ENCODE measurements at places on chromosomes 5 and 9. TPM values are rescaled to one million over a fixed set of nuclear protein-coding genes. Genes with fewer than 3 reads are reported as not detected.

SPRY4 gene
- 35.6 TPM for total RNA-seq

- DNase-seq: no peak
Observed at GRCh38 chr5:60410427-60410826, 289.5 kb downstream of the DEPDC1B start.

DNA sequence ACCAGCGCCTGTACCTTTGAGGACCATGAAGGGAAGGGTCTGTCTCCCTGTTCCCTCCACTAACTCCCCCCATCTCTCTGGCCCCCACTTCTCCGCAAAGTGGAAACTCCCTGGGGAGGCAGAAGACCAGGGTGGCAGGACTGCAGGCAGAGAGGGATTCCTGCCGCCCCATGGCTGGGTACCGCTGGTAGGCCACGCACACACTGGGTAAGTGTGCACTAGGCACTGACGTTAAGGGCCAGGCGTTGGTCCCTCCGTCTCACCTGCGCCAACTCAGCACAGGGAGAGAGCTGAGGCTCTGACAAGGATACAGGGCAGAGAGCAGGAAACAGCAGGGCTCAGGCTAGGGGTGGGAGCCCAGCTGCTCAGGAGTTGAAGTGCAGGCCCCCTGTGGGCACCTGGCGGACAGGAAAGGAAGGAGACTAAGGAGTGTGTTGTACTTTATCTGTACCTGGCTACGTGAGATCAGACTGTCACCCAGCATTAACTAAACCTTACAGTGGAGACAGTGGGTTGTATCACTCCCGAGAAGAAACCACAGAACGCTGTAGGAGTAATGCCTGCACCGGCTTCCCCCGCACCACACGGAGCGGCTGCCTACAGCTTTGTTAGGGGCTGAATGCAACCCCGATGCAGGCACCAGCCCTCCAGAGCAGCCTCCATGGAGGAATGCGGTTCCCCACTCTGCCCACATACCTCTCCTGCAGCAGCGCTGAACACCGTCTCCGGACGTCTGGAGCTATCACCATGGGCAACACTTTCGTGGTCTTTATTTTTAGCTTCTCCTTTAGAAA is 34.2 kb upstream of the CLPTM1L start:
- DNase-seq: no peak

DNA sequence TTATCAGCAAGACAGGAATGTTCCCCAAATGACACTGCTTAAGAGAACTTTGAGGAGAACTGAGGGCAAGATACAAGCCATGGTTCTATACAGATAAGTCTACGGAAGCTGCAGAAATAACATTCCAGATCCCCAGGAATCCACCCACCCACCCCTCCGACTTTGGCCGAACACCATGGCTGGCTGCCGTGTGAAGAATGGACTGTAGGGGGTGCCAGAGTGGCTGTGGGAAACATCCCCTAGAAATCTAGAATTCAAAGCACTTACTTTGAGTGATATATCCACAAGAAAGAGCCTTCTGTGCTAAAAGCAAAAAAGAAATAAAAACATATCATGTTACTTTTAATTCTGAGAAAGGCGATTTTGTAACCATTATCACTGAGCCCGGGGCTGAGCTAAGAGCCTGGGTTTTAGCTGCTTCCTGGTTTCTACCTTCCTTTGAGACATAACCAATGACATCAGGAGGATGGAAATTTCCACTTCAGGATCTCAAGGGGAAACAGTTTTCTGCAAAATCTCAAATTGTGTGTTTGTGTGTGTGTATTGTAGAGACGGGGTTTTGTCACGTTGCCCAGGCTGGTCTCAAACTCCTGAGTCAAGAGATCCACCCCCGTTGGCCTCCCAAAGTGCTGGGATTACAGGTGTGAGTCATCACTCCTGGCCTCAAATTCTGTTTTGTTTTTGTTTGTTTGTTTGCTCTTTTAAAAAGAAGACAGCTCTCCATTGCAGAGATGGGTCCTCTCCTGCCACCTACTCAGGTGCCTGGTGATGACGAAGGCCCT is 36.4 kb downstream of the GGTA1 start:
- peak; percentile 22 for DNase-seq

GRCh38 chr9:31733166-31733565 is 651.3 kb upstream of the ACO1 start:
- no peak for DNase-seq

DNA sequence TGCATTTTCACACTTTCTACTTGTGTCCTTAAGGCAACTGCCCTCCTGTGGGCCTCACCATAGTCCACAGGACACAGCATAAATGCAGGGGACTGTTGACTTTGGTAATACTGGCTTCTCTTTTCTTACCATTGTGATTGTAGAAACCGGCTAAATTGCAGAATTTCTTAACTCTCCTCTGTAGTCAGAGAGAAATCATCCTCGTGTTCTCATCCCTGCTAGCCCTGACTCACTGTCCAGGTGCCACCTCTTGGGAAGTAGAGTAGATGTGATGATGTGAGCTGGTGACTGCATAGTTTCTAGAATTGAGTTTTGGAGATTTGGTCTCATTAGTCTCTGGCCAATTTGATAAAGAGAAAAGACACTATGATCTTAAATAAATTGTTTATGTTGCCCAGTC is 5.5 kb downstream of the PHF24 start:
- DNase-seq: no peak

DNA sequence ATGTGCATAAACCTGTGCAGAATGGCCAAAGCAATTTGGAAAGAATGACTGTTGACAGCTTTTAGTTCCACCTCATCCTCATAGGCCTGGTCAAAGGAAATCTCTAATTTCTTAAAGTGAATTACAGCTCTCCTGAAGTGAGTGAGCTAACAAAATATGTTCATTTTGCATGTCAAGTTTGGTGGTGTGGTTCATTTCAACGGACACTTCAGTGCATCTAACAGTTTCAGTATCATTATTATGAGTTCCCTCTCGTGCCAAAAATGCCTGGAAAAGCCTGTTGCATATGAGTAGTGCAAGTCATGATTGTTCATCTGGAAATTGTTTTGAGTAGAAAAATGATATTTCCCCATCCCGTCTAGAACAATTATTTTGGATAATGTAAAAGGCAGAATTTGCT is 53.2 kb upstream of the HMHB1 start:
- DNase-seq: no peak

DNA sequence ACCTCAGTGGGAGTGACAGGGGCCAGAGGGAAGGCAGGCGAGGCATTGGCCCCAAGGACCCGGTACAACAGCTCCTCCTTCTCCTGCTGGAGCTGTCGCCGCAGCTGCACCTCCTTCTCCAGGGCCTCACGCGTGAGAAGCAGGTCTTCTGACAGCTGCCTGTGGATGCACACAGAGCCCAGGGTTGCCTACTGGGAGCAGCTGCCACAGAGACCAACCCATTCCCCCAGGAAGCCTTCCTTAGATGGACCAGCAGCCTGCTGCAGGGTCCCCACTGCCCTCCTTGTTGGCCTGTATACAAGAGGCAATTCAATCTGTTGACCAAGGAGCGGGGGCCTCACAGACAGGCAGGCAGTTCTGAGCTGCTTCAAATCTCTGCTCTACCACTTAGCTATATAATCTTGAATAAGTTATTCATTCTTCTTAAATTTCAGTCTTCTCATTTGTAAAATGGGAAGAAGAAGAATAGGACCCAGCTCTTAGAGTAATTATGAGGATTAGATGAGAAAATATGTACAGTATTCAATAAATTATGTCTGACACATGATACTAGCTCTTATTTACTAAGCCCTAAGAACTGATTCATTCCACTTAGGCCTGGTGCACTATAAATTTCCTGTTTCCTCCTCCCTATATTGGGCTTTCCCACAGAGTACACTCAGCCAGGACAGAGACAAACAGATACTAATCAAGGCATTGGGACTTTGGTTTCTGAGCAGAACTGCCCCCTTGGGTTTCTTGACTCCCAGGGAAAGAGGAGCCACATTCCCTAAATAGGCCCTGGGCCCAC is 26.1 kb upstream of the ANXA6 start:
- DNase-seq: no peak

- no peak for DNase-seq
Observed at GRCh38 chr9:121721770-121722169, 70.3 kb downstream of the DAB2IP start.

- no peak for DNase-seq
Observed at GRCh38 chr5:67141644-67142043, 55.0 kb downstream of the CD180 start.

All from HT-29 (cell line).